ENCODE measurements at places on chromosomes 7 and 10.

DNA sequence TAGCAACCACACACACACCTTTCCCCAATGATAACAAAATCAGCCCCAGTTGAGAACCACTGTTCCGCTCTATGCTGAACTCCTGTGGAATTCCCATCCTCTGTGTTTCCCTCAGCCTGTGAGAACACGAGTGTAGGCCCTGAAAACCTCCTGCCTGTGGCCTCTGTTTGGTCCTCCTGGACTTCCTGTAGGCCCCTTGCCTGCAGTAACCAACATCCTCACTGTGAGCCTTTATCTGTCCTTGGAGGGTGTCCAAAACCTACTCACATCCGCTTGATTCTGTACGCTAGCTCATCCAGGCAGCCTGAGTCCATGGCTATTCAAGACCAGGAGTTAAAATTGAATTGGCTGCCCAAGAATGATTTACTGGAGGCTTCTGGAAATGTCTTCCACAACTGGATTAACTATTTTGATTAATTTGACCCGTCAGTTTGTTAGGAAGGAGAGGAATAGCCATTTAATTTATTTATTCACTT, 149.8 kb downstream of the AKR1D1 start:
- no peak for DNase-seq

DNA sequence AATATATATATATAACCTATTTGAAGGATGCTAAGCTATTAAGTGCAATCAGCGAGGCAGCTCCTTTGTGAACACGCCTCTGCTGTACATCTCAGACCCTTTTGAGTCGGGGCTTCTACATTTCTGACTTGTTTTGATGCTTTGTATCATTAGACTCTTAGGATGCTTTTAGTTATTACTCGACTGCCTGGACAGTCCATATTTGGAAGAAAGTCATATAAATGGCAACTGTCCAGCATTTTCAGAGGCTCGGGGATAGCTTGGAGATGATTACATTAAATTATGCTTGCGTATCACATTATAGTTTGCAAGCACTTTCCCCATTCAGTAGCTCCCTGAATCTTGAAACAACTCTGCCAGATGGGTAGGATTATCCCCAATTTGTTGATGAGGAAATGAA, 257.9 kb downstream of the PTEN start:
- DNase-seq = no peak

DNA sequence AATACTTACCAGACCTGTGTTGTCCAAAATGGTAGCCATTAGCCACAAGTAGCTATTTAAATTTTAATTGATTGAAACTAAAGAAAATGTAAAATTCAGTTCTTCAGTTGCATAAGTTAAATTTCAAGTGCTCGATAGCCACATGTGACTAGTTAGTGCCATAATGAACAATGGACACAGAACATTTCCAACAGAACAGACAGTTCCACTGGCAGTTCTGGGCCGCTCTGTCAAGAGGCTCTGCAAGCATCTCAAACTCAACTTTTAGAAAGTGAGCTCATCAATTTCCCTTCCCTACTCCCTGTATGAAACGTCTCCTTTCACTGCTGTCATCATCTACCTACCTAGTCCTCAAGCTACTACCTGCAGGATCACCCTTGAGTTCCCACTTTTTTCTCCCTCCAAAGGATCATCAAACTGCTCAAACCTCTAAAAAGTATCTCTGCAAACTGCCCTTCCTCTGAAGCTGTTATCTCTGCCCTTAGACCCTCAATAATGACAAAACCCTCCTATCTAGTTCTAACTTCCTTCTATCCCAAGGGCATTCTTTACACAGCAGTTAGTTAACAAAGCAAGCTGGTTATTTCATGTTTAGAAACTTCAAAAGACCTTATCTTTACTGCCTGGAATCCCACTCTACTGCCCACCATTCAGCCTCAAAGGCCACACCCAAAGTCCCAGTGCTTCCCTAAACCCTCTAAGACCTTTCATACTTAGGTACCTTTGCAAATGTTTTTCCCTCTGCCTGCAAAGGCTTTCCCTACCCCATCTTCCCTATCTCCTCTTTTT, 20.6 kb downstream of the SHTN1 start:
- no peak for DNase-seq

DNA sequence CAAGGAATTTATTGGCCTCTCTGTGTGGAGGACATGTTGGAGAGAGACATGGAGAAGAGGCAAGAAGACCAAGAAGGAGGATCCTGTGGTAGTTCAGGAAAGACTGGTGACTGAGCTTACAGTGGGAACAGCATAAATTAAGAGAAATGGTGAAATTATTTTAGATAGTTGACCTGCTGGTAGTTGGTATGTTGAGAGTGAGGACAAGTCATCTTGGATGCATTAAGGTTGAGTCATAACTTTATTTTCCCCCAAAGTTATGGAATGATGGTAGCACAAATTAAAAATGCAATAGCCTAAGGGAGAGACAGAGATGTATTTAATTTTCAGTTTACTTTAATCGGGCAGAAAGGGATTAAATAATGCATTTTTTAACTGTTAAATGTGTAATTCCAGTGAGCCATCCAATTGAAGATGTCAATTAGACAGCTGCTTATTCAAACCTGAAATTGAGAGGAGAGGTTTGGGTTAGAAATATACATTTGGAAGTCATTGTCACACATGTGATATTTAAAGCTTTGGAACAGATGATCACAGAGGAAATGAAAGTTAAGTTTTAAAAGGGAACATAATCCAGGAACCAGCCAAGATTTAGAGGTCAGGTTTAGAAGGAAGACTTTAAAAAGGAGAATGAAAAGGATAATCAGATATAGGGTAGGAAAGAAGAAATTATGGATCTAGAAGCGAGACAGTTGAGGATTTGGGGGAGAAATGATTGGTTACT, 80.6 kb downstream of the DGKB start:
- no peak for DNase-seq

All from NCI-H1105 (cell line).